SK-N-SH (cell line): ENCODE measurements at places on chromosomes 4 and X.

GRCh38 chr4:137905930-137906329, 336.2 kb downstream of the SLC7A11 start:
- no peak for DNase-seq

GRCh38 chr4:83870328-83870950, 334.5 kb downstream of the GPAT3 start:
- DNase-seq = no peak

- no peak for DNase-seq
Measured at GRCh38 chr4:184681916-184682315, 32.4 kb downstream of the PRIMPOL start.

GRCh38 chrX:46180258-46180687, 364.9 kb downstream of the ZNF674 start:
- no peak for DNase-seq

GRCh38 chrX:95645738-95646137, 1038.9 kb upstream of the DIAPH2 start:
- no peak for DNase-seq
